ENCODE measurements at places on chromosomes 6 and 20.
A peak's percentile ranks its signal among the peaks of the same experiment; 100 is the strongest.

DNA sequence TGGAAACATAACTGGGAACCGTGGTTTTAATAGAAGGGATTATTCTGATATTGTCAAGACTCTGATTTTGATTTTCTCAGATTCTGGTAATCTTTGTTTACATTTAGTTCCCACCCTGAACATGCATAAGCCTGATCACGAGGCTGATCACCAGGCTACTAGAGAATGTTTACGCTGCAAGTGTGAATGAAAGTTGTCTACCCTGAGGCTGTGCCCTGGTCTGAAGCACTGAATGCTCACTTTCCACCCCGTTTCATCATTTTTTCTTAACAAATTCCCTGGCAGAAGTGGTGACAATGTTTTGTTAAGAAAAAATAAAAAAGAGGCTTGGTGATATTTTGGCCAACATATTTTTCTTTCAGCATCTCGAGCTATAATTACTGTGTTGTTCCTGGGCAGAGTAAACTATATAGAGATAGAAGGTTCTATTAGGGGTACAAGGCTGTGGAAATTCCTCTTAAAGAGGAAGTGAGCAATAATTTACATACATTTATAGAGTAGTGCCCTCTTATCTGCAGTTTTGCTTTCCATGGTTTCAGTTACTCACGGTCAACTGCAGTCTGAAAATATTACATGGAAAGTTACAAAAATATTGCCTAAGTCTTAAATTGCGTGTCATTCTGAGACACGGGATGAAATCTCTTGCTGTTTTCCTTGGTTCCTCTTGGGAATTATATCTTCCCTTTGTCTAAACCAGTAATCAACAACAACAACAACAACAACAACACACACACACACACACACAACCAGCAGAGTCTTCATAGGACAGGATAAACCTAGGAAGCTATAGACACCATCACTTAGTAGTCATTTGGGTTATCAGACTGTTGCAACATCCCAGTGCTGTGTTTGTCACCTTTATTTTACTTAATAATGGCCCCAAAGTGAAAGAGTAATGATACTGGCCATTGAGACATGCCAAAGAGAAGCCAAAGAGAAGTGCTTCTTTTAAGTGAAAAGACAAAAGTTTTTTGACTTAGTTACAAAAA lies 566.6 kb upstream of the CITED2 start:
- peak; percentile 53 for DNase-seq

- no peak for DNase-seq
Measured at GRCh38 chr6:90694802-90695201, 107.9 kb upstream of the MAP3K7 start.

- DNase-seq: peak; percentile 68
Measured at GRCh38 chr6:64680446-64680845, 1026.6 kb downstream of the EYS start.

DNA sequence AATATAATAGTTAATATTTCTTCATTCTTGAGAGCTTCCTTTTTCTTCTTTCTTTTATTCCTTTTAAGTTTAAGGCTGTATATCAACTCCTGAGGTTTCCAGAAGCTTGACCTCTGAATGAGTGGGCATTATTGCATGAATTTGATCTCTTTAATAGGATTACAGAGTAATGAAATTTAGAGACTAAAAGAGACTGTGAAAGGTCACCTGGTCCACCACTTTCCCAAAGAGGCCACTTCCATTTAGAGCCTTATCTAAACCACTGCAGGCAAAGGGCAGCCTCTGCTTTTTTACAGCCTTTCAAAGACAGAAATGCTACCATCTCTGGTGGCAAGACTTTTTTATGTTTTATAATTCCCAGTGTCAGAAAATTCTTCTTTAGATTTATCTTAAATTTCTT lies 215.3 kb upstream of the HS3ST5 start:
- DNase-seq: no peak

Data from NCI-H226 (cell line).